ENCODE measurements at places on chromosomes 5 and 9.

- no peak for DNase-seq
Observed at GRCh38 chr9:94805585-94805984, 79.1 kb downstream of the AOPEP start.

DNA sequence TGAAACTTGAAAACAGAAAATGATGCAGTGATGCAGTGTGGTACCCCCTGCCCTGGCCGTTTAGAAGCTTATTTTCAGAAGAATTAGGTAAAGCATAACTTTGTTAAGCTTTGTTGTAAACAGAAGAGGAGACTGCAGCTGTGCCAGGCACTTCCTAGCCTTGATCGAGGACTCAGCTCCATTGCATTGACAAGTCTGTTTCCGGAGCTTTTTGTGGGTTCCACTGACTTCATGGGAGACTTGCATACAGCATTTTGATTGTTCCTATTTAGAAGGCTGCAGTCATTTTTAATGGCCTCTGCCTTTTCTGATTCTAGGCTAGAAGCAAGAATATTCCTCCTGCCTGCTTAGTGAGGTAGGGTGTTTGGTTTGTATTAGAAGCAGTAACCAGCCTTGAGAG lies 12.3 kb downstream of the MVB12B start:
- DNase-seq, result no peak

DNA sequence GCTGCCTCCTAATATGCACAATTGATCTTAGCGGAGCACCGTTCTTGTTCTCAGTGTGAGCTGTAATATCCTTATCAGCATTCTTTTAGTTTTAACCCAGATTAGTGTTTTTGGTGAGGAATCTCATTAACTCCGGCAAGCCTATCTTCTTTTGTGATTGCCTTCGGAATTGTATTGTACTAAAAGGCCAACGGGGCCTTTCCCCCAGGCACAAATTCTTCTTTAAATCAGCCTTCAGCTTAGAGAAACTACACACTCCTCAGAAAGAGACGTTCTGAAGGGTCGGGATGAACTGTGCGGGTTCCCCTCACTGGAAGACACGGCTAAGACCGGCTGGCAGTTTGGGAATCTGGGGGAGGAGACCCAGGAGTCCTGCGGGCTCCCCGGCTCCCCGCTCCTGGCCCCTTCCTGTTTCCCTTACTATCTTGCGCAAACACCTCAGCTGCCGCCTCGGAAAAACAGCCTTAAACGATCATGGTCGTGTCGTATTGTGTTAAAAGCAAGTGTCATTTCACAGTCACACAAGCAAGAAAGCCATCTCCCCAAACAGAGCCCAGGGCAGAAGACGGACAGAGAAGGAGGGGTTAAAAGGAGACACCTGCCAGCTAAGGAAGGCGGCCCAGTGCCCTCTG lies 353.1 kb upstream of the IRX2 start:
- no peak for DNase-seq

GRCh38 chr5:1239505-1240251 lies 14.5 kb downstream of the SLC6A18 start:
- DNase-seq, result no peak

GRCh38 chr9:93959739-93960154 lies 4.6 kb upstream of the BARX1 start:
- no peak for DNase-seq
